ENCODE measurements at places on chromosomes 6 and 20.

GRCh38 chr20:17043323-17043722, 183.5 kb upstream of the PCSK2 start:
- no peak for DNase-seq

DNA sequence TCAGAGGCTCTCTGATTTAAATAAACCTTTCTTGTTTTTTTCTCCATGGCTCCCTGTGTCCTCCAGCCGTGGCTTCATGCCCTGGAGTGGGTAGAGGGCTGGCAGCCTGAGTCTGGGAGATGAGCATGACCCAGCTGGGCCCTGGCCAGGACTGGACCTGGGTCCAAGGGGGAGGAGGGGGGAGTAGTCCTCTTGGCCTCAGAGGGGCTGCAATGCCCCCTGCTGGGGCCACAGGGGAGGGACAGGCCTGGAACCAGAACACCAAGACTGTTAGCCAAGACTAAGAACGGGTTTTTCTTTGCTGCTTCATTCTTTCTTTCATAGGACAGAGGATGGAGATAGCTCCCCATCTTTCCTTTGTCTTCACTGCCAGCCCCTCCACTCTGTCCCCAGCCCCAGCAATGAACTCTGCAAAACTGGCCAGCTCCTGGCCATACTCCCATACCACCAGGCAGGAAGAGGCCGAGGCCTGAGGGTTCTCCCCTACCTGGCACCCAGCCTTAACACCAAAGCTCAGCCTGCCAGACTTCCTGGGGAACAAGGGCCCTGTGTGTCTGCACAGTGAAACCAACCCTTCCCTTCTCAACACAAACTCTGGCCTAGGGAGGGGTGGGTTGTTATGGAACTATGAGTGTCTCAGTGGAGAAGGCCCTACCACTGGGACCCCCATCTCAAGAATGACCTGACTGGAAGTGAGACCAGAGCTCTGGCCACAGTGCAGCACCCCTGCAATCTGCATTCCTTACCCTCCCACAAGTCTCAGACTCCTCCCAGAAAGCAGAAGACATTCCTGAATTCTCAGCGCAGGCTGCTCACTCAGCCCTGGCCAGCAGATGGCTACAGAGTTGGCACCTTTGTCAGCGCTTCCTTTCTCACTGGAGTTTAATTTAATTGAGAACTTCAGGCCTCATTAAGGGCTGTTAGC, 11.0 kb downstream of the SLC29A1 start:
- DNase-seq = no peak

GRCh38 chr6:56933650-56934049, 21.3 kb upstream of the BEND6 start:
- DNase-seq = no peak

DNA sequence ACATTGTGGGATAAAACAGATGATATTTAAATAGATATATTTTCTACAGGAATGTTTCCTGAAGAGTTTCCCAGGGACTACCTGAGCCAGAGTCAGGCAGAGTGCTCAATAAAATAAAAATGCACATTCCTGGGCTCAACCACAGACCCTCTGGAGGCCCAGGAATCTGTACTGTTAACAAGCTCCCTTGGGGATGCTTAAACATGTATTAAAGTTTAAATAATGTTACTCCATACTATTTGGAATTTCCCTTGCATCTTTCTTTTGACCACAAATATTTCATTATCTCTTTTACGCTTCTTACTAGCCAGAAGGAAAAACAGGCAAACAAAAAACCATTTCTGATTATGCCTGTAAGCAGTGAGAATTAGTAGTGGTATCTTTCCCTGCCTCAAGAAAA, 42.3 kb downstream of the GPR63 start:
- no peak for DNase-seq

DNA sequence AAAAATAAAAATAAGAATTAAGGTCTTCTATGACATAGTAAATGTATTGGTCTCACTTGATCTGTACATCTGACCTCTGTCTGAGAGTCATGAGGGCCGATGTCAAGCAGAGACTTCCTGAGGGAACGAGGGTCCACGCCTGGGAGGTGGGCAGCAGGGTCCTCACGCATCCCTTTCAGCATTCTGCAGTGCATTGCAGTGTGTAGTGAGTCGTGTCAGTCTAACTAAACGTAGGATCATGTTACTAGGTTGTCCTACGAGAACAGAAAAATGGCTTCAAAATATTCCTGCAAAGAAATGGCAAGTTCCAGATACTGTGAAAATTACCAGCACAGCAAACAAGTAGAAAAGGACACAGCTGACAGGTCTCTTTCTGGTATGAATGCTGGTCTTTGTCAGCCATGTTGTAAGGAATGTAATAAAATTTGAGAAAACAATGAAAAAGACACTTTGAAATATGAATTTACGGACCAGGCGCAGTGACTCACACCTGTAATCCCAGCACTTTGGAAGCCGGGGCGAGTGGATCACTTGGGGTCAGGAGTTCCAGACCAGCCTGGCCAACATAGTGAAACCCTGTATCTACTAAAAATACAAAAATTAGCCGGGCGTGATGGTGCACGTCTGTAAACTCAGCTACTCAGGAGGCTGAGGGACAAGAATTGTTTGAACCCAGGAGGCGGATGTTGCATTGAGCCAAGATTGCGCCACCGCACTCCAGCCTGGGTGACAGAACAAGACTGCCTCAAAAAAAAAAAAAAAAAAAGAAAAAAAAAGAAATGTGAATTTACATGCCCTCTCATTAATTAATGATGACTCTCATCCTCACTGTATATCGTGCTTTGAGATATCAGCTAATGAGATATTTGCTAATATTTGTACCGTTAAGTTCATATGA, 2.4 kb upstream of the AHCY start:
- DNase-seq = no peak

DNA sequence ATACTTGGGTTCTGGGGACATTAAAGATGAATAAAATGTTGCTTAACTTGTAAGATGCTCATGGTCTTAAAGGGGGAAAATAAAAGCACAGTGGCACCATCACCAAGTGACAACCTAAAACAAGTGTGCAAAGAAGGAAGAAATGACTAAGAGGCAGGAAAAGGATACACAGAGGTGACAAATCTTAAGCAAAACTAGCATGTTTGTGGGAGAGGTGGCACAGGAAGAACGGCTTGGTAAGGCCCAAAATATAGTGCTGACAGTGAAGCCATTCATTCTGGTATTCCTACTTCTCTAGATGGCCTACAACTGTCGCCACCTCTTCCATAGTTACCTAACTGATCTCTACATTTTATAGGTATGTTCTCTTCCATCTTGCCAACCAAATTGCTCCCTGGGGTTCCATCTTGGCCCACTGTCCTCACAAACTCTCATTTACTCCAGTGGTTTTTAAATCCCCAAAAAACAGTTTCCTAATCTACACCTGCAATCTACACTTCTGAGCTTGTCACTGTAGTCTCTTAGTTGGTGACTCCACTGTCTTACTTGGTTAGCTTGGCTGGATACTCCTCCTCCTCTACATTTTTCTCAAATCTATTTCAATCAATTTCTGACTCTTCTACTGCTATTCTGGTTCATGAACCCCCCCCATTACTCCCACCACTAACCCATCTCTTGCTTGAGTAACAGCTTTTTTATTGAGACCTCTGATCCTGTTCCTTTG, 33.5 kb downstream of the FAM8A1 start:
- DNase-seq = no peak

GRCh38 chr6:80640176-80640575, 533.7 kb downstream of the BCKDHB start:
- DNase-seq = no peak

Data from AG04449 (cell line).